Kidney epithelial cell (primary cell): ENCODE measurements at places on chromosomes 11 and 22. TPM values are rescaled to one million over a fixed set of nuclear protein-coding genes. Genes with fewer than 3 reads are reported as not detected.

SAA1 gene
- total RNA-seq, result 2.8 and 5.8 TPM in 2 replicates

USP35 gene
- total RNA-seq, result 6.6 and 8.4 TPM in 2 replicates

PSMC3 gene
- total RNA-seq, result 115 and 126 TPM in 2 replicates

OR4A15 gene
- total RNA-seq, result not detected in 2 replicates

DNA sequence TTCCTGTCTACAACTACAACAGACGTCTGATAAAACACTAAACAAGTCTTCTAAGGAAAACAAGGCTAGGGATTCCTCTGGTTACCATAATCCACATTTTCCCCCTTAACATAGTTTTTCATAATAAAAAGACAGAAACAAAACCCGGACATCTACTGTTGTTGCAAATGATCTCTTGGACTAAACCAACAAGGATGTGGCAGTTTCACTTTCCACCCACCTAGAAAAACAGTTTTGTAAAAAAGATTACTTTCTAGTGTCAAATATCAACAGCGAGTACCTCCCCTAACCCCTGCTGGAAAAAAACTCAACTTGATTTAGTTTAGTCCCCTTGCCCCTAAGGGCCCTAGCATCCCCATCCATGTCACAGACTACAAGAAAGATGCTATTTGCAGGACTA lies 5.4 kb downstream of the GNG3 start:
- DNase-seq, result no peak

GRCh38 chr11:60887556-60887955 lies 18.8 kb downstream of the PRPF19 start:
- DNase-seq, result no peak
